ENCODE measurements at places on chromosomes 6 and 20.

DNA sequence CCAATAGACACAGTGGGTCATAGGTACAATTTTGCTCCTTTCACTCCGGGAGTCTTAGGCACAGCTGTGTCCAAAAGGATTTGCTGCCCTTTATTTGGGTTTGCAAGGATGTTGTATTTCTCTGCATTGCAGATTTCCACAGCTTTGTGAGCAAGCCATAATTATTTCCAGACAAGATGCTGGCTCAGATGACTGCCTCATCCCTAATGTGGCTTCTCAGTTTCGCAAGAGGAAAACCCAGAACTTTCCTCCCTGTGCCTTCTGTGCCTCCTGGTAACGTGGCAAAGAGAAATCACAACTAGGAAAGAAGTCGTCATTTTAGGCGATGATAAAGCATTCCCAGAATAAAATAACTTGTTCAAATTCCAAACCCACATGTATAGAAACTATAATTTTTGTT, 33.7 kb downstream of the FAM50B start:
- no peak for DNase-seq

GRCh38 chr6:44228031-44228430, 4.6 kb downstream of the SLC29A1 start:
- no peak for DNase-seq

DNA sequence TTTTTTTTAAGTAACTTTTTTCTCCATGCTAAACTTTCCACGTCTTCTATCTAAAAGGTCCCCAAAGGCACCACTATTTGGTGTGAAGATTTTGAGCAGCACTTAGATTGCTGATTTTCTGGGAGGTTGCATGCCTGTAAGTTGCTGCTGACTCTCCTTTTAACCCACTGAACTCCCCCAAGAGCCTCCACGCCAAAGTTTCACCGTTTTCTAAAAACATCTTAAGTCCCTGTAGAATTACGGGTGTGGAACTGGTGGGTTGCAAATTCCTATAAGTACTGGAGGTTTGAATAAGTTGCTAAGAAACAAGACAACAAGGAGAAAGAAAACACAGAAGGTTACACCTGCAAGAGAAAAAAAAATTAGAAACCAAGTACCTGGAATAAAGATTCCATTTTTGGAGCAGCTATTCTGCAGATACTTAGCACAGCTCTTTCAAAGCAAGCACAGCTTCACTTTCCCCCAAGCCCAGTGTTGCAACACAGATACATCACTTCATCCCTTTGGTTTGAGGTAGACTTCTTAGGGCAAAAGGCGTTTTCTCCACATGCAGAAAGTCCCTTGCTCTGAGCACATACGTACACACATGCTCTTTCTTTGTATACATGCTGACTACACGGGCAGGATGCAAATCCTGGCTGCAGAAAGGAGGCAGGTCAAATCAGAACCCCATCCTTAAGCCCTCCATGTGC, 5.0 kb downstream of the JAG1 start:
- no peak for DNase-seq

GRCh38 chr6:144619966-144620365, 334.8 kb downstream of the UTRN start:
- DNase-seq: no peak

GRCh38 chr6:124557873-124558272, 404.4 kb upstream of the RNF217 start:
- no peak for DNase-seq

DNA sequence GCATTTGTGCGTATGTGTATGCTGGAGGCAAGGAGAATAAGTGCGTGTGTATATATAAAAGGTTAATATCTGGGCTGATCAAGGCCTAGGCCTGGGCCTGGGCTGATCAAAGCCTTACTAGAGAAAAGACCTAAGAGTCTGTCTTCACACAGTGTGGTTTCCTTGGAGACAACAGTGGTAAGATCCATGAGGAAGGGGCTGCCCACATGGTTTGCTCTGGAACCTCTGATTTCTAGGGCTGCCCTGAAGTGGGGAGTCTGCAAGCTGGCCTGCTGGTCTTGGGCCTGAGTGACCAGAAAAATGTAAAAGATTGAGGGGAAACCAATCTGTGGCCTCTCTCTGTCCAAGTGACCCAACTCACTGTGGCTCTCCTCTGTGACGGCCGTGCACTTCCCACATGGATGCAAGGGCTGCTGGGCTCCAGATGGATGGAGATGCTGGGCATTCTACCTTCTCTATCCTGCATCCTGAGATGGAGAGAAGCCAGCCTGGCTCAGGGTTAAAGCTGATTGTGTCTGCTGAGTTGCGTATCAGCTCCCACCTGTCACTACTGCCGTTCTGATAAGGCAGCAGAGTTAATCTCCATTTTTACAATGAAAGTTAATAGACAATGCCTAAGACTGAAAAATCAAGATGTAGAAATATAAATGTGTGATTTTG, 90.3 kb upstream of the NXT1 start:
- DNase-seq: no peak

GRCh38 chr20:44253528-44253927, 6.4 kb downstream of the GDAP1L1 start:
- DNase-seq: no peak

GRCh38 chr6:168737481-168737880, 296.5 kb downstream of the SMOC2 start:
- no peak for DNase-seq

Data from renal pelvis (tissue), 12 donors.